Left lung (tissue), 14 donors: ENCODE measurements at places on chromosomes 7 and 10.

DNA sequence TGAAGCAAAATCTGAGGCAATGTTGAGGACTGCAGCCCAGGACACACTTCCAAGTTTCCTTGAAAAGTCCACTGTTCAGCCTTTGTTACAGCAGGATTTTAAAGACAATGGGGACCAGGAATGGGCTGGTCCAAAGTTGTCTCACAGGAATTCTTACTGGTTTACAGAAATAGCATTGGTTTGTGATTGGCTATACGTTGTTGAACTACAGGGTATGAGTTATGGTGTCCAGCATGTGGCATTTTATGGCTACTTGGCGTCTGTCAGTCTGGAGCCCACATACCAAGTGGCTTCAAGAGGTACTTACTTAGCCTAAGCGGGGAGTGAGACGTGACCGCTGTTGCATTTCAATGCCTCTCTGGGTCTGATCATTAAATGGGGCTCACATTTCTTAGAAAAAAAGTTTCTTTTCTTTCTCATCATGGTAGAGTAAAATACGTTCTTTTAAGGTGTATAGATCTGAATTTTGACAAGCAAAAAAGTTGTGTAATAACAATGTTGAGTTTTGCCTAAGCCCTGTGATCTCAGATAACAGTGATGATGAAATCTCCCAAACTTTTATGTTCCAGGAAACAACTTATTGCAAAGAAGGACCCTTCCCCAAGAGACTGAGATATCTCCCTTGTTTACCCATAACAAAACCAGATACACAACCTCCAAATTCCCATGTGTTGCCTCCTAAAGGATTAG, 100.0 kb upstream of the TRIM24 start:
- peak; percentile 10 for DNase-seq

DNA sequence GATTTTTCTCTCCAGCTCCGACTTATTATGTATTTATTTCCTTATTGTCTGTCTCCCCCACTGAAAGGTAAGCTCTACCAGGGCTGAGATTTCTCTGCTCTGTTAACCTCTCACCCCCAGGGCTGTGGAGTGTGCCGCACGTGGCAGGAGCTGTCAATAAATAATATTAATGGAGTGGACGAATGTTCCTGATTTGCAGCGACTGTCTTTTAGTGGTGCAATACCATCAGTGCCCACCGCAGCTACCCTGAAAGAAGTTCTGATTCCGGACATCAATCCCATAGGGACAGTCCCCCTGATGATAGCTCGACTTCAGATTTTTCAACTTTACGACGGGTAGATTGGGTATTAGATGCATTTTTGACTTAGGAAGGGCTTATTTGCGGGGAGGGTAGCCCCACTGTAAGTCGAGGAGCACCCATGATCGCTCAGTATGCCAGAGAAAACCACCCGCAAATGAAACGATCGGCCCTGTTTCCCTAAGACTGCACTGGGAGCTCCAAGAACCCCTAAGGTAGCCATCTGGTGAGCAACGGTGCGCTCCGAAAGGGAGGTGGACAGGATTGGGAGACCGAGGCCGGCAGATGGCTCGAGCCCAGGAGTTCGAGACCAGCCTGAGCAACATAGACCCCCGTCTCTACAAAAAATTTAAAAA, 986 bp upstream of the PPP2R2D start:
- DNase-seq = no peak

- DNase-seq = no peak
These were observed 91.4 kb upstream of the NEBL start for GRCh38 chr10:20988357-20988983.

DNA sequence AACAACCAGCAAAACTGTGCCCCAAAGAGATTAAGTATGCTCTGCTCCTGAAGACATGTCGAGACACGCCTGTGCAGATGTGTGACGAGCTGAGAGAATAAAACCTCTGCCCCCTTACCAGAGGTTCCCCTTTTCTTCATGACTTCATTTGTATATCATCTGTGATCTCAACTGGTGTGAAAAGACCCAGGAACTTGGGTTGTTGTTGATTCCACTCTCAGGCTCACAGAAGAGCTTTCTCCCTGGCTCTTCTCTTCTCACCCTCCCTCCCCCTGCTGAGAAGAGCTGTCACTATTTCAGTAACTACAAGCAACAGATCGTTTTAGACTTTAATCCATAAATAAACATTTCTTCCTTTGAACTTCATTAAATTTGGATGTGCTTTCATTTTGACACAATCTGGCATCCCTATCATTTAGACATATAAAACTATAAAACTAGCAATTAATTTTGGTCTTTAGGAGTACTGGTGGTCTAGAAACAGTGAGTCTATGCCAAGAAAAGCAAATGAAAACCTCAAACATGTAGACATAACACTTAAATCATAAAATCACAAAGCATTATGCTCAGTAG, 179.3 kb upstream of the FZD8 start:
- peak; percentile 44 for DNase-seq

DNA sequence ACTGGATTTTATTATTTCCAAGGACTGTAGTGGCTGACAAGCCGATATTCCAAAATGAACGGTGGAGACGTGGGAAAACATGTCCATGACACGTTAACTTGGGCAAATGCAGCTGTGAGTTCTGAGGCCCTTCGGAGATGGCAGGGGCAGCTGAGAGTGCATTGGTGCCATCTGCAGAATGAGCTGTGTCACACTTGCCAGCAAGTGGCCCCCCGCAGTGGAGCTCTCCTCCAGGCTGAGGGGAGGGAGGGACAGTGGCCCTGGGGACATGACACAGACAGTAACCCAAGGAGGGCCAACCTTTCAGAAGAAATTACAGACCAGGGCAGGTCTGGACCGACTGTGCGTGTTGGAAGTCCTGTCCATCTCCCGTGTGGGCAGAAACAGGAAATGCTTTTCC, 139.4 kb downstream of the SVIL start:
- no peak for DNase-seq

DNA sequence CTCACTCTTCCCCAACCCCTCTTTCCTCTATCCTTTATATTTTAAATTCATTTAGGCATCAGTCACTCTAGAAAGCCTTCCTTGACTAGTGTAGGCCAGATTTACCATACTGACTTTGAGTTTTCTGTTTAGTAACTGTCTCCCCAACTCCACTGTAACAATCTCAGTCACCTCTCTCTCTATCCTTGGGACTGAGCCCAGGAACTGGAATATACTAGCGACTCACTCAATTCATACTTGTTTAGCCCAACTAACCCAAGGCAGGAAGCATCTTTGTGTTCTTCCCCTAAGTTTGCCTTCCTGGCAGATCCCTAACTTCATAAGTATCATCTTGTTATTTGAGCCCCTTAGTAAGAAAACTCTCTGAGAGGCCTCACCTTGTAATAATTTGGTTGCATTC, 19.1 kb downstream of the PLCE1 start:
- DNase-seq = no peak

DNA sequence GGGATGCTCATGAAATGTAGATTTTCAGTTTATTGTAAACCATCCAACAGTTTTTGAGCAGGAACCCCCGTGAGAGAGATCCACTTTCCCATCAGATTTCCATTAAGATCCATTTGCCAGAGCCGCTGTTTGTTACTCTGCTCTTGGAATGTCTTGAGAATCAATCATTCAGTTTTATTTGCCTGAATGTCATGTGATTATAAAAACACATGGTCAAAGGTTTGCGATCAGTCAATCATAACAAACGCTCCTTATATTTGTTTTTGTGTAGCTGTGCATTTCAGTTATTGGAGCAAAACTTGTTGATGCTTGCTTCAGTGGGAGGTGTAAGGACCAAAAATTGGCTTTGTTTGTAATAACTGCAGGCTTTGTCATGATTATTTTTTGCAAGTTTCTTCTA, 155.8 kb upstream of the RHOBTB1 start:
- DNase-seq = no peak

DNA sequence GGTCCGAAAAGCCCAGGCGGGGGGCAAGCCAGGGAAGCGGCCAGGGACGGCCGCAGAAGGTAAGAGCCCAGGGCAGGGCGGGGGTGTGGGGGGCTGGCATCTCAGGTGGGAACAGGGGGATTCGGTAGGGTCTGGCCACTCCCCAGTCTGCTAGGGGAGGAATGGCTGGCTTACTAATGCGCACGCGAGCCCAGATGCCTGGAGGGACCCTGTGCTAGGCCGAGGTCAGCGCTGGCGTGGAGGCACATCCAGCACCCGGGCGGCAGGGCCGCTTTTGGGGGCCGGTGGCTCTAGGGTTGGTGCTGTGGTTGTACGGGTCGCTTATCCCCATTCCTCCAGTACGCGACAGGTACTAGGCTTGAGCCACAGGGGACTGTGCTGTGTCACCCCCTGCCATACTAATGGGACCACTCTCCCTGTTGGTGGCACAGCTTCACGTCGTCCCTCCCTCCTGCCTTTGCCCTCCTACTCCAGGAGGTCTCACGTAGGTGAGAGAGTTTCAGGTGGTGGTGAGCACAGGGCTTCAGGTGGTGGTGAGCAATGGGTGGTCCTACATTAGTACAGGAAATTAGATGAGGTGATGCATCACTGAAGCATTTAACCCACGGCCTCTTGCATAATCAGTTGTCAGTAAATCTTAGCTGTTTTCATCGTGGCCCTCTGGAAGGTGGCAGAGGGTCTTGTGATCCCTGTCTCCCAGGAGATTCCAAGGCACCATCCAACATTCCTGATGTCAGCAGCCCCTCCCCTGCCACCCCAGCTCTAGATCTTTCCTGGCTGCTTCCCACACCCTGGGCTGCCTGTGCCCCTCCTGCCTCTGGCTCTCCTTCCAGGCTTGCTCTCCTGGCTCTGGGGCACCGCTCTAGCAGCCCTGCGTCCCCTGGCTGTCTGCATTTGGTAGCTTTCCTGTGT, 971 bp downstream of the AEBP1 start:
- DNase-seq = no peak

- peak; percentile 81 for DNase-seq
These were observed 9.0 kb upstream of the POR start for GRCh38 chr7:75905785-75906604.
